ENCODE measurements at places on chromosomes 3 and 15.

GRCh38 chr3:12054245-12054644, 50.1 kb downstream of the SYN2 start:
- DNase-seq: no peak

- no peak for DNase-seq
Observed at GRCh38 chr3:103786296-103786695, 1351.5 kb downstream of the ZPLD1 start.

- DNase-seq: no peak
Observed at GRCh38 chr3:158104431-158104921, 1.7 kb downstream of the SHOX2 start.

- no peak for DNase-seq
Observed at GRCh38 chr15:39684233-39684632, 98.4 kb downstream of the FSIP1 start.

GRCh38 chr15:74901612-74902063, 5.0 kb downstream of the FAM219B start:
- DNase-seq: peak; percentile 61

DNA sequence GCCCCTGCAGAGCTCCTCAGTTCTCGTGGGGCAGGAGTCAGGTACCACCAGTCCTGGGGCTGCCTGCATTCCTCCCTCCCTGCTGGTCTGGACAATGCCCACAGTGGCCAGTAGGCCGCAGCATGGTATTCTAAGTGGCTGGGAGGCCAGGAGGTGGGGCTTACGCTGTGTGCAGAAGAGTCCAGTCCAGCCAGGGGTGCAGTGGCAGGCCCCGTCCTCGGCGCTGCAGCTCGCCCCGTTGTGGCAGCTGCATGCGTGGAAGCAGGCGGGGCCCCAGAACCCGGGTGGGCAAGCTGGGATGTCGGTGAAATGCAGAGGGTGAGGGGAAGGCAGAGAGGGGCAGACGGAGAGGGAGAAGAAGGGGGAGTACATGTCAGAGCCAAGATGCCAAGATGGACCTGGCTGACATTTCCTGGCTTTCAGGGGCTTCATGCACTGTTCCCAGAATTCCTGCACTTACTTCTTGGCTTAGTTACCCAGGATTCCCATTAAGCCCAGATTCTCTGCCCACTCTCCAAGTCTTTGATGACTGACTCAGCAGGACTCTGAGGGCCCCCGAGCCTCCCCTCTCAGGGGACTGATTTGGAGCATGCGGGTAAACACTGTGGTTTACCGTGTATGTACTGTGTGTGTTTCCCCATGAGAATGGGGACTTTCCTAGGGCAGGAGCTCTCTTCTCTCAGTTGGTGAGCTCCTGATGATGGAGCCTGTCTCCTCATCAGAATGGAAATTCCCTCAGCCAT, 47.5 kb downstream of the RAB11A start:
- peak; percentile 87 for DNase-seq

DNA sequence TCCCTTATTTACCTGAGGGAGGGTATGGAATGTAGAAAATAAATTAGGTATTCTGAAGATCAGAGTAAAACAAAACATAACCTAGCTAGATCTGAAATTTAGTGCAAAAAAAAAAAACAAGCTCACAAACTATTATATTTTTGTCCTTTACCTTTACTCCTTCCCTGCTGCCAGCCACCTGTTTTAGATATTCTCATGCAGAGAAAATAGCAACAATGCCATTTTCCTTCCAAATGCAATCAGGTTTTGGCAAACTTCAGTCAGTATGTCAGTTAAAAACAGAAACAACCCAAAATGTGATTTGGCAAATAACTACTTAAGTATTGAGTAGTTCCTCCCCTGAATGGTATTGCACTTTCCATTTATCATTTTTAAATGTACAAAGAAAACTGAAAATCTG, 35.8 kb downstream of the PEAK1 start:
- peak; percentile 90 for DNase-seq

GRCh38 chr3:127749361-127749760, 73.0 kb downstream of the MGLL start:
- no peak for DNase-seq

- no peak for DNase-seq
Observed at GRCh38 chr3:140809316-140809715, 131.5 kb downstream of the TRIM42 start.

- DNase-seq: no peak
Observed at GRCh38 chr3:19967812-19968211, 20.9 kb downstream of the RAB5A start.

GRCh38 chr3:71048948-71049347, 534.6 kb downstream of the FOXP1 start:
- no peak for DNase-seq

DNA sequence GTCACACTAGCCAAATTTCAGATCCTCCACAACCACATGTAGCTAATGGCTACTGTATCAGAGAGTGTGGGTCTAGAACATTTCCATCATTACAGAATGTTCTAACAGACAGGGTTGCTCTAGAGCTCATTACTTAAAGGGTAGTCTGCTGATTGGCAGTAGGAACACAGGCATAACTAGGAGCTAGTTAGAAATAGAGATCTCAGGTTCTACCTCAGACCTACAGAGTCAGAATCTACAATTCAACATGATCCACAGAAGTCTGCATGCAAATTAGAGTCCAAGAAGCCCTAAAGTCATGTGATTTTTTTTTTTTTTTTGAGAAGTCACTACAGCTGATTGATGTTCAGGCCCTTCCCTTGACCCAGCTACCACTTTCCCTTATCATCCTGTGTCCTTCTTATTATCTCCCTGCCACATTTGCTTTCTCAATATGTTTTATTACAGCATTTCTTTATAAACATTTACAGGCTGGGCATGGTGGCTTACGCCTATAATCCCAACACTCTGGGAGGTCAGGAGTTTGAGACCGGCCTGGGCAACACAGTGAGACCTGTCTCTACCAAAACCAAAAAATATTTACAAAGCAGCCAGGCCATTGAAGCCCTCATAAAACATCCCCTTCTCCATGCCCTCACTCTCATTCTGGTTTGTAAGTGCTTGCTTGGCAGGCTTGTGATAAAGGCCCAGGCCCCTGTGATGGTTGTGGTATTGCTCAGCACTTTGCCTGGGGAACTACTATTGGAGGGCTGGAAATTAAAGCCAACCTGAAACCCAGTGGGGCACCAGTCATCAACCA, 3.8 kb upstream of the ABHD5 start:
- no peak for DNase-seq

GRCh38 chr15:56241374-56242105, 2.1 kb downstream of the RFX7 start:
- DNase-seq: peak; percentile 43

DNA sequence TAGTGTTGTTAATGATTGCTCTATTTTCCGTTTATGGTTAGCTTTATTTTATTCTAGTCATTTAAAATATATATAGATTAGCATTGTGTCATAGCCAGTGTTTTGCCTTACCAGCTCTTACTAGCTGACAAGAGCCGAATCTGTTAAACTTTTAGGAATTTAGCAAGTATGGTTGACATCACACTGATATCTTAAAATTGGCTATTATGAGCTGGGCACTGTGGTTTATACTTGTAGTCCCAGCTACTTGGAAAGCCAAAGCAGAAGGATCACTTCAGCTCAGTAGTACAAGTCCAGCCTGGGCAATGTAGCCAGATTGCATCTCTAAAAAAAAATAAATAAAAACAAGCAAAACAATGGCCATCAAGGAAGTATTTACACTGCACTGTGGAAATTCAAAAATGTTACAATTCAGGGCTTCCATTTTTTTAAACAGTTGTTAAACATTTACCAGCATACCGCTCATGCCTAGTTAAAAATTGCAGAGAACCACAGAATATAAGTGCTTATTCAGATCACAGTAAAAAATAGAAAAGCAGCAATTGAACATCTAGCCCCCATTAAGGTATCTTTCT, 208.4 kb upstream of the CGNL1 start:
- no peak for DNase-seq

- no peak for DNase-seq
Observed at GRCh38 chr15:72538931-72539330, 64.8 kb downstream of the ARIH1 start.

DNA sequence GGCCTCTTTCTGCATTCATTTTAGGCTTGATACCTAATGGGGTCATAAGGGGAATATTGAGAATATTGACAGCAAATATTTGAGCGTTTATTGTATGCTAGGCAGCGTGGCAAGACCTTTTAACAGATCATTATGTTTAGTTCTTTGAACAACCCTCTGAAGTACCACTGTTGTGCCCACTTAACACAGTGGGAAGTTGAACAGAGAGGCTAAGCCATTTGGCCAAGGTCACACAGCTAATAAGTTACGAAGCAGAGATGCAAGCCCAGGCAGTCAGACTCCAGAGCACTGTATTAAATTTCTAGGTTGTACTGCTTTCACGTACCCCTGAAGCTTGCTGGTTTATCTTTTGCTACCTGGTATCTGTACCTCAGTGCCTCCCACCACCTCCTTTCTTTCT, 1.1 kb downstream of the RAB7A start:
- no peak for DNase-seq

Data from G401 (cell line).